Stimulated activated effector memory CD8-positive, alpha-beta T cell treated with anti-CD3 and anti-CD28 coated beads, Interleukin-12 subunit alpha, Interleukin-12 subunit beta, amount 100 ng/mL, for 72 hours (primary cell): ENCODE measurements at places on chromosomes 13 and 19.

DNA sequence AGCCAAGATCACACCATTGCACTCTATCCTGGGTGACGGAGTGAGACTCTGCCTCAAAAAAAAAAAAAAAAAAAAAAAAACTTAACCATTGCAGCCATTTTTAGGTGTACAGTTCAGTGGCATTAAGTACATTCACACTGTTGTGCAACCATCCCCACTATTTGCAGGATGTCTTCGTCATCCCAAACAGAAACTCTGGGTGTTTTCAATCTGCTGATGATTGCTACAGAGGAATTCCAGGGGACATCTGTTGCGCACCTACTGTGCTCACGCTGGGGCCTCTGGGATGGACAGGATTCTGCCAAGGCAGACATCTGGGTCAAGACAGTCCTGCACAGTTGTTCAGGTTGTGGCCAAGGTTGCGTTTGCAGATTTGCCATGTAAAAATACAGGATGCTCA lies 2.4 kb upstream of the APOC4 start:
- DNase-seq, result no peak

- no peak for DNase-seq
Observed at GRCh38 chr13:77225946-77226345, 100.9 kb downstream of the MYCBP2 start.

DNA sequence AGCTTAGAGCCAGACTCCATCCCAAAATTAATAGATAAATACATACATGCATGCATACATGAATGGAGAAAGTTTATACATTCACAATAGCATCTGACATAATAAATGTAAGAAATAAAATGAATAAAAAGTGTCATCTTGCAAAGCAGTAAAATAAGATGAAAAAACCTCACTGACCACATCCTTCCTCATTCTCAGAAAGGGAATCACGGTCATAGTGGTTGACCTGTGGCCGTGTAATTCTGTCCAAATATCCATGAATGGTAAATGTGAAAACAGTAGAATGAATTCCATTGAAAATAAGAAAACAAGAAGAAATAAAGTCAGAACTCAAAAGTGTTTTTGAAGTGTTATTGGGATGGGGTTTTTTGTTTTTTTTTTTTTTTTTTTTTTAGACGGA lies 9.8 kb upstream of the CDC42EP5 start:
- no peak for DNase-seq

DNA sequence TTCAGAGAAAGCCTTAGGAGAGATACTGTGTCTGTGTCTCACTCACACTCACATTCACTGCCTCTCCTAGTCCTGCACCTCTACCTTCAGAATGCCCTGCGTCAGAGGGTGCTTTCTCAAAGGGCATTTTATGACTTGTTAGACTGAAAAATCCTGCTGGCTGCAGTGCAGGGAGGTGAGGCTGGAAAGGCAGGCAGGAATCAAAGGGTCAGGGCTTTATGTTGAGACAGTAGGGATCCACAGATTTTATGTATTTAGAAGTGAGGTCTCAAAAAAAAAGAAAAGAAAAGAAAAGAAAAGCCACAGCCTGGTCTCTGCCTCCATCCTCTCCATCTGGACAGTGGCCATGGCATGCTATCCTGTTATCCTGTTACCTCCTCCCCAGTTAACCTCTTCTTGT lies 936.0 kb upstream of the SLC10A2 start:
- no peak for DNase-seq

DNA sequence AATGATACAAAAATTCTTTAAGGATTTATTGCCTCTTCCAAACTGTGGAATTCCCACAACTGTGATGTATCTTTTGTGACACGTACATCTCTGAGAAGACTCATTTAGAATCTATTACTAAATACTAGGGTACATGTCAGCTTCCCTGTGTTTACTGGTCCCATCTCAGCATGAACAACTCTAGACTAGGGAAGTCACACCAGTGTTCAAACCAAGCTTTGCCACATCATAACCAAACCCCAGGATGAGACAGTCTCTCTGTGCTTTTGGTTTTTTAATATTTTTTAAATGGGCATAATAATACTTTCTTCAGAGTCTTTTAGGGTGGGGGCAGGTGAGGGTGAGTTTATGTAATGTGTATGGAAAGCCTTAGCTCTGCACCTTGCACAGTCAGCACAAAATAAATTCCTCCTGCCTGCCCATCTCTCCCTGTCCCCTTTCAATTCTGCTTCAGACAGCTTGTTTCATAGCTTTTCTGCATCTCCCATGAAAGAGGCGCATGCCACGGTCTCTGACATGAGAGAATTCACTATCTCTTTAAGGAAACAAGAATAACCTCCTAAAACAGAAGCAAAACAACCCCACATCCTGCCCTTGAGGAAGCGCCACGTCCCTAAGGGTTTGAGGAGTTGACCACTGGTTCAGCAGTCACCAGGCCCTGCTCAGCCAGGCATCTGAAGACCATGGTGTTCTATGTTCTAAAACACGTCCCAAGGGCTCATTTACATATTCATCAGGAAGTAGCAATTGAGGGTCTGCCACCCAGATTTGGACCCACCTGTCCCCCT lies 174.5 kb downstream of the USP12 start:
- no peak for DNase-seq

GRCh38 chr13:106570299-106570852 lies 2.4 kb upstream of the ARGLU1 start:
- no peak for DNase-seq

DNA sequence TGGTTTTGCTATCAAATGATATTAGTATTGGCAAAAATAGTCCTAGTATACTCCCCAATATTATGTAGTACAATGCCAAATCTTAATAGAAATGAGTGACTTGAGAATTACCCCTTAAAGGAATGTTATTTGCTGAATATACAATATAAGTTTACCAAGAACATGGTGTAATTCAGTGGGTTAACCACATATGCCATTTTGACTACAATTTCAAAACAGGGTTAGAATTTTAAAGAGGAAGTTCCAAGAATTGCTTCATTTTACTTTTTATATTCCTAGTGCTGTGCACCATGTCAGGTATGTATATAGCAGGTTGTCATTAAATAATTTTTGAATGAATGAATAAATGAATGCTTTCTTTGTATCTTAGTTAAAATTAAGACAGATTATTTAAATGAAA lies 66.3 kb downstream of the LMO7 start:
- no peak for DNase-seq

GRCh38 chr13:109784590-109785140 lies 1.7 kb downstream of the IRS2 start:
- DNase-seq, result peak; percentile 62

DNA sequence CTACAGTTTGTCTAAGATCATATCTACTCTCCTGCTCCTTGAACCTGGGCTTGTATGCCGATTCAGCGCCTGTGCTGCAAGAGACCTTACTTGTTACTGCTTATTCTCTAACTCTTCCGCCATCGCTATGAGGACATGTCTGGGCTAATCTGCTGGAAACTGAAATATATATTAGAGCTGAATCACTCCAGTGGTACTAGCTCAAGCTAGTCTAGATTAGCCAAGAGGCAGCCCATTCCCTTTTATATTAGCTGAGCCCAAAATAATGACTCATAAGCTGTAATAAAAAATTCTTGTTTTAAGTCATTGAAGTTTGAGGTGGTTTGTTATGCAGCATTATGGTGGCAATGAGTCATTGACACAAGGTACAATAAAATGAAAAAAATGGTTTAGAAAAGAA lies 52.8 kb downstream of the SLC6A16 start:
- DNase-seq, result no peak

GRCh38 chr19:17966550-17967256 lies at the start of gene KCNN1:
Gene KCNN1, plus strand, starts transcription at chr19:17967107. Its CDS starts 6,782 bp downstream, at chr19:17973889.
- no peak for DNase-seq

GRCh38 chr13:47004027-47004426 lies 107.2 kb upstream of the HTR2A start:
- DNase-seq, result no peak

DNA sequence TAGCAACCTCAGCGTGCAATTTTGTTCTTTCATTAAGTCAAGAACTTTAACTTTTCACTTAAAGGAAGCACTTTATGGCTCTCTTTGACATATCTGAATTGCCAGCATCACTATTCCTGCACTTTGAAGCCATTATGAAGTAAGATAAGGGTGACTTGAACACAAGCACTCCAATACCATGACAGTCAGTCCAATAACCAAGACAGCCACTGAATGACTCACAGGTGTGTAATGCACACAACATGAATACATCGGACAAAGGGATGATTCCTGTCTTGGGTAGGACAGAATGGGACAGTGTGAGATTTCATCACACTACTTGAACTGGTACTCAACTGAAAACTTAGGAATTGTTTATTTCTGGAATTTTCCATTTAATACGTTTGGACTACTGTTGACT lies 233.7 kb upstream of the IPO5 start:
- DNase-seq, result no peak

GRCh38 chr19:18897094-18898029 lies 1.4 kb upstream of the CERS1 start:
- DNase-seq, result no peak

DNA sequence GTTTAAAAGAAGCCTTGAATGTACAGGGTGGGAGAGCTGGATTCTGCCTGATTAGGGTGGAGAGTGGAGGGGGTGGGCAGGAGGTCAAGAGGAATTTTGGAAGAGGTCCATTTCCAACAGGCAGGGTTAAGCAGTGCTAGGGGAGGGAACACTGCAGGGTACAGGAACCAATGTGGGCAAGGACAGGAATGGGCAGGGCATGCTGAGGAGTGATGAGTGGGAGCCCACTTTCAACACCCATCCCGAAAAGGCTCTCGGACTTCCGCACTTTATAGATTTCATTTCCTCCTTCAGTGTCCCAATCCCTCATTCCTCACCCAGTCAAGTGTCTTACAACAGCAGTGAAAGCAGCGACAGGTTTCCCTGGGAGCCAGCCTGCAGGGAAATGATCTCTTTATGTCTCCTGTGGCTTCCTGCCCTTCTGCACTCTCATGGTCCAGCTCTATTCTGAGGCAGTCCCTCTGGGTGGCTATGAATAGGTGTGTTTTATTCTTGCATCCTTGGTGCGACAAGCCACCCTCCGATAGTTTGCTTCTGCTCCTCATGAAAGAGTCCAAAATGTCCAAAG lies 50.5 kb upstream of the ZNF507 start:
- no peak for DNase-seq

DNA sequence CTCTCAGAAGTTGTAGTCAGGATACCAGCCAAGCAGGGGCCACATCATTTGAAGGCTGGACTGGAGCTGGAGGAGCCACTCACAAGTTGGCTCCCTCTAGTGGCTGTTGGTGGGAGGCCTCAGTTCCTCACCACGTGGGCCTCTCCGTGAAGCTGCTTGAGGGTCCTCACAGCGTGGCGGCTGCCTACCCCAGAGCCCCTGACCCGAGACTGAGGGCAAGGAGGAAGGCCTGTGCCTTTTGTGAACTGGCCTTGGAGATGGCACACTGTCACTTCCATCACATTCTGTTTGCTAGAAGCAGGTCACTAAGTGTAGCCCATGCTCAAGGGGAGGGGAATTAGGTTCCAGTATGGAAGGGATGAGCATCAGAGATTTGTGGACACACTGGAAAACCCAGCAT lies 14.6 kb downstream of the GNA11 start:
- DNase-seq, result peak; percentile 59

- peak; percentile 54 for DNase-seq
Observed at GRCh38 chr19:15869109-15869555, 28.7 kb downstream of the CYP4F2 start.

DNA sequence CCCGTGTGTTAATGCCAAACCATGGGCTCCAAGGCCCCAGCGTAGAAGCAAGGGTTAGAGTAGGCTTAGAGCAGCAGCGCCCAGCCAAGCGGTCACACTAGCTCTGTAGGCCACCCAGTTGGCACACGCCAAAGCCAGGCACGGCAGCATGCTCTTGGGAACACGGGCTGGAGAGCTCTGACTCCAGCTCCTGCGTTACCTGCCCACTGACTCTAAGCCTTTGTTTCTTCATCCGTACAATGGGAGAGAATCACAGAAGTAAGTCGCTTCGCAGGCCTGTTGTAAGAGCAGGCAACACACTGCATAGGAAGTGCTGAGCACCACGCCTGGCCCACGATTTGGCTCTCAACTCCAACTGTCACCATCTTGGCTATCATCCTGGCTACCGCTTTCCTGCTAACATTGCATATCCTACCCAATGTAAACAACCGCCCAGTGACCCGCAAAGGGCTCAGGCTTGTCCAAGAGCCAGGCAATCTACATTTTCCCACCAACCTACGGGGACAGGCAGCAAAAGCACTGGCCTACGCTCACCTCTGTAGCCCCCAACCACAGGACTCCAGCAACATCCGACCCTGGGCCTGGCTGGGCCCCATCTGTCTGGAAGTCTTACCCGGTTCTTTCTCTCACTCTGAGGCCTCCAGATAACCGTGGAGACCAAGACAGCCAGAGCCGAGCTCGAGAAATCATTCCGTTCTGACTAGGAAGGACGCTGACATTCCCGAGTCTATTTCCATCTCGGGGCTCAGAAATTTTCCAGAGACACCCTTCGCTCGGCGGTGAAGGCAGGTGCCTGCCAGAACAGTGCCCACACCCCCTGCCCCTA lies 91.5 kb upstream of the ZNF507 start:
- no peak for DNase-seq

DNA sequence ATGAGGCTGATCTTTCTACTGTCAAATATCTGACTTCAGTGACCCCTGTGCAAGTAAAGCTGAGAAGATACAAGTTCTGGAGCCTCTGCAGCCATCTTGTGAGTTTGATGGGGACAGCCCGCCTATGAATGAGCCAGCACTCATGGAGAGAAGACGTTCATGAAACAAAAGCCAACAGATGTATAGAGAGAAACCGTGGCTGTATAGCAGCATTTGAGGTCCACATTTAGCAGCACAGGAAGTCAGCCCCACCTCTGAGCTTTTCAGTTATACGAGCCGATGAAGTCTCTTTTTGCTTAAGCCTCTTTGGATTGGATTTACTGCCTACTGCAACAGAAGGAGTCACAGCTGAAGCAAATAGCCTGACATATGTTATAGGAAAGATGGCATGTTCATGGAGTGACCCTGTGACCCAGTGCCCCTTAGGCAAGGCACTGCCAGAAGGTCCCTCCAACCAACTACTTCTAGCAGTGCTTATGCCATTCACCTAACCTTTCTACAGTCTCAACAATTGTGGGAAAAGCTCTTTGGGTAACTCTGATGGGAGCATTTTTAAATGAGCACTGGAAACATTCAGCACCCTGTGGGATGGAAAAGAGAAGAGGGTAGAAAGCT lies 3.5 kb upstream of the DLEU7 start:
- no peak for DNase-seq
